ENCODE measurements at places on chromosomes 2 and 18.

GRCh38 chr2:200455958-200456421 lies 53.9 kb downstream of the KCTD18 start:
- no peak for DNase-seq

- DNase-seq = no peak
Observed at GRCh38 chr2:238938003-238938400, 90.1 kb downstream of the TWIST2 start.

DNA sequence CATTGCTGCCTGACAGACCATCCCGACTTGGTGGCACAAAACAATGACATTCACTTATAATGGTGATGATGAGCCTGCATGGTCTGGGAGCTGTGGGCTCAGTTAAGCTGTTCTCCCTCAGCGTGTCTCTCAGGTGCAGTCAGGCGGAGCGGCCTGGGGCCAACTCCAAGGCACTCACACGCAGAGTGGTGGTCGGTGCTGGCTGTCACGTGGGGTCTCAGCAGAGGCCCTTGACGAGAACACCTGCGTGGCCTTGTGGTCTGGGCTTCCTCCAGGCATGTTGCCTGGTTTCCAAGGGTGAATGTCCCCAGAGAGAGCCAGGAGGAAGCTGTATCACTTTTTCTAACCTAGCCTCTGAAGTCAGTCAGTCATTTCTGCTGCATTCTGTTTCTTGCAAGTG lies 29.8 kb downstream of the ARMC9 start:
- peak; percentile 76 for DNase-seq

DNA sequence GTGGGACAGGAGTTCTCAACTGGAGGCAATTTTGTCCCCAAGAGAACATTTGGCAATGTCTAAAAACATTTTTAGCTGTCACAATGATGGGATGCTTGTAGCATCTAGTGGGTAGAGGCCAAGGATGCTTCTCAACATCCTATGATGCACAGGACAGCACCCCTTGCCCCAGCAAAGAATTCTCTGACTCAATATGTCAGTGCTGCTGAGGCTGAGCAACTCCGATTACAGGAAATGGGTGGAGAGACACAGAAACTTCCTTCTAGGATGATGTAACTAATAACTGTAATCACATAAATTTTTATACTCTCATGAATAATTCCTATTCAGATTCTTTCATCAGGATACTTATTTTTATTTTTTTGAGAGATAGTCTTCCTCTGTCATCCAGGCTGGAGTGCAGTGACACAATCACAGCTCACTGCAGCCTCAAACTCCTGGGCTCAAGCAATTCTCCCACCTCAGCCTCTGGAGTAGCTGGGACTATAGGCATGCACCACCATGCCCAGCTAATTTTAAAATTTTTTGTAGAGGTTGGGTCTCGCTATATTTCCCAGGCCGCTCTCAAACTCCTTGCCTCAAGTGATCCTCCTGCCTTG lies 120.3 kb upstream of the ACAA2 start:
- DNase-seq = no peak

DNA sequence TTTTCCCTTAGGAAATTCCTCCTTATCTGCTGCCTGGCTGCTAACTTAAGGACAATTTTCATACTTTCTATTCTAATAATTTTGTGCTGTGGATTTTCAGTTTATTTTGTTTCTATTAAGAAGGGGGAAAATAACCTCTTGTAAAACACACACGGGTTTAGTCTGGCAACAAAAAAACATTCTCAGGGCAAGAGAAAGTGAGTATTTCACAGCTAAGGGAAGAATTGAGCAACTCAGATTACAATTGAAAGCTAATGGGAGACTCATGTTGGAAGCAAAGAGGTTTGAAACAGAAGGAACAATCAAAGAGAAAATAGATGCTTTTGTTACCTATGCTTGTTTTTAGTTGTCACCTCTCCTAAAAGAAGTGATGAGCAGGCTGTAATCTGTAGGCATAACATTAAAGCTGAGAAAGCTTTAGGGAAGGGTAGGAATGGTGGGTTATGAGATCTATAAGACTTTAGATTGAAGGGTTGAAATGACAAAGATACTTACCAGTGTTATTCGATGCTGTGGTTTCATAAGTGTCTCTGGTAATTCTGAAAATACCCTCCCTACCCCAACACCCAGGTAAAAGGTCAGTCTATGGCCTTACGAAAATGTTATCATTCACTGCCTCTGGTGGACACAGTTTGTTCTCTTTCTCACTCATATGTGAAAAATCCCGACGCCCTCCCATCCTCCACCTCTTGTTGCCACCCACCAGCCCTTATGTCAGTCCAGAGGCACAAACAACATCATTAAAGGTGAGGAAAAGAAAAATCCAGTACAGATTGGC lies 510.9 kb downstream of the TXNL1 start:
- DNase-seq = no peak

DNA sequence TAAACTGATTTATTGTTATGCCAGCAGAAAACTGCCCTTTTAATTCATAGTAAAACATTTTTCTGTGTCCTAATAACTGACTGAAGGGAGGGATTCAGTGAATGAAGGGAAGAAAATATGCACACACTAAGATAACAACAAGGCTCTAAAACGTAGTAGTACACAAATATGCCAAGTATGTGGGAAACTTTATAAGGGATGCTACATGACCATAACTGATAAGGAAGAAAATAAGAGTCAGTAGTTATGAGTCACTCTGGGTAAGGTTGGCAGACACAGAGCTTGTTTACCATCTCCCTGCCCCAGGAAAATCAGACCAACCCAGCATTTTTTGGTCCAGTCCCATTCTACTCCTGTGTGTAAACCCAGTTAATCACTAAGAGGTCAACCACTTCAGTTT lies 124.2 kb downstream of the RPRM start:
- DNase-seq = no peak

GRCh38 chr2:7203056-7203467 lies 285.9 kb downstream of the RNF144A start:
- DNase-seq = peak; percentile 78

- no peak for DNase-seq
Observed at GRCh38 chr2:112627060-112628040, 18.4 kb upstream of the SLC20A1 start.

- no peak for DNase-seq
Observed at GRCh38 chr2:16470936-16471490, 194.6 kb downstream of the CYRIA start.

- peak; percentile 95 for DNase-seq
Observed at GRCh38 chr18:48667276-48668254, 128.7 kb downstream of the CTIF start.

GRCh38 chr2:216633616-216634369 lies 573 bp downstream of the IGFBP2 start:
- no peak for DNase-seq

GRCh38 chr18:12033643-12034025 lies 52.3 kb downstream of the IMPA2 start:
- DNase-seq = no peak

DNA sequence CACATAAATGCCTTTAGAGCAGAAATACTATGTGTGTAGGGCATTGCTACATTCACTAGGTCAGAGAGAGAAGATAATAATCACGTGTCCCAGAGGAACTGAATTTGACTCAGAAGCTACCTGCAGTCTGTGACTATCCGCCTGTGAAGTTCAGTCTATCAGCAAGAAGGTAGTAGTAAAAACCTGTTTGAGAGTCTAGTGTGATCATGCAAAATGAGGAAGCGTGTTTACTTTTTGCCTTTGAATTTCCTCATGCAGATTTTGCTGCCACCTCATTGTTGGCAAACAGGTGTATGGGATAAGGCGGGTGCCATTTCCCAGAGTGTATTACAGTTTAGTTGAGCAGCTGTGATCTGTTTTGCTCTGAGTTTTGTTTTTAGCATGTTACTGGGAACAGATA lies 403.9 kb upstream of the FANCL start:
- DNase-seq = no peak

DNA sequence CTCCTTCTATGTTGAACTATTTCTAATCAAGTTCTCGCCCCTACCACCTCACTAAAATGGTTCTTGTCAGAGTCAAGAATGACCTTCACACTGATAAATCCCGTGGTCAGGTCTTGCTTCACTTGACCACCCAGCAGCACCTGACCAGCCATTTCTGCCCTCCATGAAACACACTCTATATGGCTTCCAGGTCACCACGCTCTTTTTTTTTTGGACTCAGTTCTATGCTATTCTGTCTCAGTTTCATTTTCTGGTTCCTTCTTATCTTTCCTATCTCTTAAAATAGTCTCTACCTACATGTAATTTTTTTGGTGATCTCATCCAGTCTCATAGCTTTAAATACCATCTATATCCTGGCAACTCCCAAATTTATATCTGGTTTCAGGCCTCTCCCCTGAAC lies 11.4 kb downstream of the EIF2AK3 start:
- DNase-seq = no peak

DNA sequence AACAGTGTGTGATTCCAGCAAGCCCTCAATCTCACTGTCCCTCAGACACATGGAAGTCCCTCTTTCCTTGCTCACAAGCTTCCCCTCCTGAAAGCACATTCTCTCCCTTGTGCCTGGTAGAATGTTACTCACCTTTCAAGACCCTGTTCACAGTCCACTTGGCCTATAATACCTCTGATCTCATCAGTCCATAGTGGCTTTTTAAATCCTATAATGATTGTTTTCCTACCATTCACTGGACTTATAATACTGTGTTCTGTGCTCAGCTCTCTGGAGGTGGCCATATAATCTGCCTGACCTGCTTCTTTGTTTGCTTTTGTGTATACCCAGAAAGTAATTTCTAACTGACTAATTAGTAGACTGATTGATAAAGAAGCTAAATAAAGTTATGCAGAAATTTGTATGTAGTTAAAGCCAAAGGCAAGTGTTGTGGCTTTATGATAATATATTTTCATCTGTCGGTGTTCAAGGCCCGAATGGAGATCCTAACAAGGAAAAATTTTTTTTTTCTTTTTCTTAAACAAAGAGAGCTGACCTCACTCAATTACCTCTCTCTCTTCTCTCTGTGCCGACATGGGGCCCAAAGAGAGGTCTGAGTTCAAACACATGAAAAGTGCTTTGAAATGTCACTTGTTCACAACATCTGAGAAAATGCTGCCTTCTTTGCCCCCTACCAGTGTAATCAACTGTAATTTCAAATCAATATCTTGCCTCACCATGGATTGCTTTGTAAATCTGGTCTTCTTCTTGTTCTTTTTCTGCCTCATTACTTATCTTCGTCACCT lies 1033.0 kb upstream of the PIK3C3 start:
- no peak for DNase-seq

GRCh38 chr18:63126134-63127069 lies 193.2 kb downstream of the BCL2 start:
- DNase-seq = peak; percentile 61

DNA sequence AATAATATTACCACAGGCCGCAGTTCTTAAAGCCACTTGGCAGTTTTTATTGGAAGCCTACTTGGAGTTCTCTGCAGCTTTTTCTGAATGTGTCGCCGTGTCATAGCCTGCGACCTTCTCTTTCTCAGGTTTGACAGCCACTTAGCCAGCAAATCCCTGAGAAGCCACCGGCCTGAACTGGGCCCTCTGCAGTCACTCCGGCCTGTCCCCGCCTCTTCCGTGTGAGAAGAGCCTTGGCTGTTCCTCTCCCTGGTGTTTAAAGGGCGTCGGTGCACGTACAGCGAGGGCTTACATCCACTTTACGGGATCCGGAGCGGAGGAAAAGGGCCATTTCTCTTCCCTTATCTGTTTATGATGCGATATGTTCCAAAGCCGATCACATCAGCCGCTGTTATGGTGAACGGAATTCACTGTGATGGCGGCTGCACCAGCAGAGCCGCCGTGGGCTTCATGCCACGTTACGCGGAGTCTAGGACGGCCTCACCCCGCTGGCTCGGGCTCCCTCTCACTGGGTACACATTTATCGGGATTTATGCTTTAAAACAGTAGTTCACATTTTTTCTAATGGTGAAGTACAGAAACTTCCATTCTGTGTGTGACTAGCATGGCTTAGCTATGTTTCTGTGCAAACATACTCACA lies 66.8 kb downstream of the GBX2 start:
- DNase-seq = no peak

DNA sequence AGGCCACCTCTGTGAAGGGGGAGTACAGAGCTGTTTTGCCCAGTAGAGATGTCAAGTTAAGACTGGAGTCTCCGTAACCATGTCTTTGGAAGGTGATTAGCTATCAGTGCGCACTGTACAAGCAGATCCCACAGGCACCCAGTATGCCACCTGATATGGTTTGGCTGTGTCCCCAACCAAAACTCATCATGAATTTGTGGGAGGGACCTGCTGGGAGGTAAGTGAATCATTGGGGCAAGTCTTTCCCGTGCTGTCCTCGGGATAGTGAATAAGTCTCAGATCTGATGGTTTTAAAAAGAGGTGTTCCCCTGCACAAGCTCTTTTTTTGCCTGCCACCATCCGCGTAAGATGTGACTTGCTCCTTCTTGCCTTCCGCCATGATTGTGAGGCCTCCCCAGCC lies 90.2 kb downstream of the ACTR2 start:
- DNase-seq = no peak

- DNase-seq = no peak
Observed at GRCh38 chr2:126913329-126913728, 14.6 kb downstream of the TEX51 start.

- no peak for DNase-seq
Observed at GRCh38 chr2:36403675-36404230, 48.2 kb downstream of the CRIM1 start.

DNA sequence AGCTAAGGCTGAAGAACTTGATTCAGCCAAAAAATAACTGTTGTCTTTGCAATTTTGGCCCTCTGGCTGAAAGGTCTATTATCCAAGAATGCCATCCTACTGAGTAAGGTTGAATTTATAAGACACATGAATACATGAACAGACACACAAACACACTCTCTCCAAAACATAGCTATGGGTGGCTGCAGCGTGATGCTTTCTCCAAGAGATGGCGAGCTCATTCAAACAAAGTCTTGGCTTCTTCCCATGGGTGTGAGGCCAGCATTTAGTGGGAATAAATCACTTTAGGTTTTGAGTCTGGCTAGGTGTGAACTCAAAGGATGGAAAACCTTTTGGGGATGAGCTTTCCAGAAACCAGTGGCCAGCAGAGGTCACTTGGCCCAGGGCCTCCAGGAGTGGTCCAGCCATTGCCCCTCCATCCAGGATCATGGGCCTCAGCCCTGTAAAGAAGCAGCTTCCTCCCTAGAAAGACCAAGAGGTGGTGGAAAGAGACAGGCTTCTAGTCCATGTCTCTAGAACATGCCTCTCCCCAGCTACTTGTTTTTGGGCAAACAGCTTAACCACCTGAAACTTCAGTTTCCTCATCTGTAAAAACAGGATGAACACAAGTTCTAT lies 11.0 kb upstream of the OSR1 start:
- DNase-seq = no peak

DNA sequence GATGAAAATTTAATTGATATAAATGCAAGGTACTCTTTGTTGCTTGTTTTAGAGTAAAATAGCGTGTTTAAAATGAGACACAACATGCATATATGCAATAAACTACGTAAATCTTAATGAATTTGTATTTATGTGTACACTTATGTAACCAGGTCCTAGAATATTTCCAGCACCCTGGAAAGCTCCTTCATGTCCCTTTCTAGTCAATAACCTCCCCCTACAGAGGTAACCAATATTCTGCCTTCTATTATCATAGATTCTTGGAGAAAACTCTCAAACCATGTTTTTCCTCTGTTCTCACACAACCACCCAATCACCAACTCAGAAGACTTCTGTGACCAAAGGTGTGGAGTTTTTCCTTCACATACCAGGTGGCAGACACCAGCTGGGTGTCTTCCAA lies 79.6 kb upstream of the THUMPD2 start:
- DNase-seq = no peak

Data from Karpas-422 (cell line).